ENCODE measurements at places on chromosomes 2 and 18.

GRCh38 chr2:56981554-56981953 is 797.8 kb downstream of the CCDC85A start:
- no peak for DNase-seq

GRCh38 chr2:232386740-232387450 is 8.3 kb downstream of the ALPP start:
- DNase-seq, result no peak

DNA sequence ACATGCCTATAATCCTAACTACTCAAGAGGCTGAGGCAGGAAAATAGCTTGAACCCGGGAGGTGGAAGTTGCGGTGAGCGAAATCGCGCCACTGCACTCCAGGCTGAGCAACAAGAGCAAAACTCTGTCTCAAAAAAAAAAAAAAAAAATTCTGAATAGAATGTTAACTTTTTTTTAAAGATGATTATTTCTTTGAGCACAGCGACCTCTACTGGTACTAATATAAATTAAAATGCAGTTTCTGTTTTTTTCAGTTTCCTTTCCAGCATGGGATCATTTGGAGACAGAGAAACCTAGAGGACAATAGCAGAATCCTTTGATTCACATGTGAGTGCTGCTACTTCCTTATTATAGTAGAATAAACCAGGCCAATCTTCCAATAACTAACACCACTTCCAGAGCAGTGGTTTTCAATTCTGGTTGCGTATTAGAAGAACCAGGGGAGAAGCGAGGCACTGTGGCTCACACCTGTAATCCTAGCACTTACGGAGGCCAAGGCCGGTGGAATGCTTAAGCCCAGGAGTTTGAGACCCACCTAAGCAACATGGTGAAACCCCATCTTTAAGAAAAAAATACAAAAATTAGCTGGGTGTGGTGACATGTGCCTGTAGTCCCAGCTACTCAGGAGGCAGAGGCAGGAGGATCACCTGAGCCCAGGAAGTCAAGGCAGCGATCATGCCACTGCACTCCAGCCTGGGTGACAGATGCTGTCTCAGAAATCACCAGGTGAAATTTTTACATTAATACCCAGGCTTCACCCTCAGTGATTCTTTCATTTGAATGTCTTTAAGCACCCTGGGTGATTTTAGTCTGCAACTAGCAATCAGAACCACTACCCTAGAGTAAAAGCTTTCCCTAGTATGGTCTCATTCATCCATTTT is 10.1 kb downstream of the SRSF7 start:
- DNase-seq, result peak; percentile 69

DNA sequence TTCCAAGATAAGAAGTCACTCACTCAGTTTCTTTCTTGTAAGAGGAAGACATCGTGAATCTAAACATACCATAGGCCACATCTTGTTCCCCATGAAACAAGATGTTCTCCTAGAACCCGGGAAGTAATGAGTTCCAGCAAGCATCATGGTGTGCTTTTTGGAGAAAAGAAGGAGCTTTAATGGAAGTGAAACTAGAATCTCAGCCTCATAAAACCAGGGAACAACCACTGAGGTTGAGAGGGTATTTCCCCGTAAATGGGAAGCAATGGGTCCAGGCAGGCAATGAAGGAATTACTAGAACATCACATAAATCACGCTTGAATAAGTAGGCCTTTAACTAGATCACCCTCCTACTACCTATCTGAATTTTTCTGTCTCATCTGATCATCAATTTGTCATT is 40.3 kb downstream of the PSTPIP2 start:
- no peak for DNase-seq

- peak; percentile 32 for DNase-seq
Observed at GRCh38 chr2:19899985-19900930, 1.5 kb downstream of the TTC32 start.

GRCh38 chr2:223267160-223267951 is 215.4 kb downstream of the KCNE4 start:
- no peak for DNase-seq

GRCh38 chr2:73018188-73018825 is 53.2 kb downstream of the SFXN5 start:
- DNase-seq, result no peak

DNA sequence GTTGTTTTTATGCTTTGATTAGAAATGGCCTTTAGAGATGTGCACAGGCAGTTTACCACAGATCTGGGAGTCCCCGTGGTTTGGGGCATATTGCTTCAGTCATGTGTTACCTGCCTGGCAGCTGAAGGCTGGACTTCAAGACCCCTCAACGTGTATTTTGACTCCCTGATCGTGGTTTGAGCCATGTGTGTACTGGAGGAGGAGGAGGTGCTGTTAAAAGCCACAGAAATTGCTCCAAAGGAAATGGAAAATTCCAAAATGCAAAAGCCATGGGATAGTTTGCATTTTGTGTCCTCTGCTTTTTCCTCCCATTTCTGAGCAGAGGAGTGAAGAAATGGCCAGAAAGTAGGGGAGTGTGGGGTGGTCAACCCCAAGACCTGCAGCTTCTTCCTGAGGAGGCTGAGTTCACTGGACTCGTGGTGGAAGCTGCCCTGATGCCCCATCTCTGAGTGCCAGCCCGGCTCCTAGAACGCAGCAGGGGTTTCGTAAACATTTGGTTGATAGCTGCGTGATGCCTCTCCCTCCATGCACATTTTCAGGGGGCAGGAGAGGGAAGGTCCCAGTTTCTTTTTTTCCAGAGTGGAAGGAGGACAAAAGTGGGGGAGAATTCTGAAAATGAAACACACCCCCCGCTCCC is 45.7 kb downstream of the ITGB1BP1 start:
- no peak for DNase-seq

GRCh38 chr2:111119822-111120252 is 877 bp upstream of the BCL2L11 start:
- no peak for DNase-seq

GRCh38 chr18:58645398-58645797 is 16.5 kb upstream of the ALPK2 start:
- no peak for DNase-seq

- DNase-seq, result no peak
Observed at GRCh38 chr2:229947544-229947943, 25.2 kb downstream of the FBXO36 start.

GRCh38 chr18:42475157-42475556 is 520.1 kb downstream of the PIK3C3 start:
- no peak for DNase-seq

GRCh38 chr18:65415098-65415497 is 335.7 kb upstream of the CDH7 start:
- DNase-seq, result no peak

- no peak for DNase-seq
Observed at GRCh38 chr2:191757208-191757607, 79.3 kb downstream of the NABP1 start.

DNA sequence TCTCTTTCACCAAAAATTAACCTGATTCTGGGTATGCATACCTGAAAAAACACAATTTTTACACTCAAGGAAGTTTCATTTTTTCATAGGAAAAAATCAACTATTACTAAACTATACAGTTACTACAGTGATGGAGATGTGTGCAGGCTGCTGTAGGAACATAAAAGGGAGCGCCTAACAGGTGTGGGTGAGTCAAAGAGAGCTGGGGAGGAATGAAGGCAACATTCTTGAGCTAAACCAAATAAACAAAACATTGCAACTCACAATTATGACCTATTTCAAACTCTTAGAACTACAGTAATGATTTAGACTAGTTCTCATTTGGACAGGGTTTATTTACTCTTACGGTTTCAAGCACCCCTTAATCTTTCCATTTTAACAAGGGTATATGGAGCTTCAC is 13.4 kb upstream of the CLASP1 start:
- no peak for DNase-seq

DNA sequence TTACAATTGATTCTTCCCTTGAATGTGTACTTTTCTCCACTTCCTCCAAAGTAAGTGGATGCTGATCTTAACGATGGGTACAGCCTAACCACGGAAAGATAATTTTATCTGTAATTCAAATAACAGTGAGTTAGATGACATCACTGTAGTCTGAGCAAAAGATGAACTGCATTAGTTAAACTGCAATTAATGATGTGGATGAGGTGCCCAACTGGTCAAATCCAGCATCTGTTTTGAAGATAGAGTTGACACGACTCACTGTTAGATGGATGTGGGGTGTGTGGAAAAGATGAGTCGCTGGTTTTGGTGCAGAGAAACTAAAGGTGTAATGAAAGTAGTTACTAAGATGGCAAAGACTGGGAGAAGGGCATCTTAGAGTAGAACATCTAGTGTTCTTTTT is 270.5 kb upstream of the MEIS1 start:
- no peak for DNase-seq

GRCh38 chr2:48619526-48619925 is 1.9 kb downstream of the GTF2A1L start:
- no peak for DNase-seq

- no peak for DNase-seq
Observed at GRCh38 chr2:217685255-217685605, 317.6 kb downstream of the TNS1 start.

Measured in B cell (primary cell).